ENCODE measurements at places on chromosomes 2 and 18.

GRCh38 chr18:49819823-49820671 is 6.7 kb upstream of the ACAA2 start:
- DNase-seq: no peak

- DNase-seq: no peak
Measured at GRCh38 chr2:127012215-127012614, 94.7 kb downstream of the BIN1 start.

DNA sequence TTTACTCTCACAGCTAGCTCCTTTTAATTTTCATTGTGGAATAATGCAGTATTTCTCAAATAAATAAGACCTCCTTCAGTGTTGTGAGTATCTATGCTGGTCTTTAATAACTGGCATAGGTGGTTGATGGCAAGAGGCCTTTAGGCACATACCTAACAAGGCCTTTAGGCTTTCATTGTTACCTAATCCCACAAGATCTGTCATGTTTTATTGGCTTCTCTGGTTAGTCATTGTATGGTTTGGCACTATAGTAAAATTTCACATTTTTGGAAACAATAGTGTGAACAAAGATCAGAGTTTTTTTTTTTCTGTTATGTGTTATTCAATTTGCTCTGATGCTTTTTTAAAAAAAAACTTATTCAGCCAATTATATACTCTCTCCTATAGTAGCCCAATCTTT is 89.8 kb upstream of the NEUROD1 start:
- no peak for DNase-seq

DNA sequence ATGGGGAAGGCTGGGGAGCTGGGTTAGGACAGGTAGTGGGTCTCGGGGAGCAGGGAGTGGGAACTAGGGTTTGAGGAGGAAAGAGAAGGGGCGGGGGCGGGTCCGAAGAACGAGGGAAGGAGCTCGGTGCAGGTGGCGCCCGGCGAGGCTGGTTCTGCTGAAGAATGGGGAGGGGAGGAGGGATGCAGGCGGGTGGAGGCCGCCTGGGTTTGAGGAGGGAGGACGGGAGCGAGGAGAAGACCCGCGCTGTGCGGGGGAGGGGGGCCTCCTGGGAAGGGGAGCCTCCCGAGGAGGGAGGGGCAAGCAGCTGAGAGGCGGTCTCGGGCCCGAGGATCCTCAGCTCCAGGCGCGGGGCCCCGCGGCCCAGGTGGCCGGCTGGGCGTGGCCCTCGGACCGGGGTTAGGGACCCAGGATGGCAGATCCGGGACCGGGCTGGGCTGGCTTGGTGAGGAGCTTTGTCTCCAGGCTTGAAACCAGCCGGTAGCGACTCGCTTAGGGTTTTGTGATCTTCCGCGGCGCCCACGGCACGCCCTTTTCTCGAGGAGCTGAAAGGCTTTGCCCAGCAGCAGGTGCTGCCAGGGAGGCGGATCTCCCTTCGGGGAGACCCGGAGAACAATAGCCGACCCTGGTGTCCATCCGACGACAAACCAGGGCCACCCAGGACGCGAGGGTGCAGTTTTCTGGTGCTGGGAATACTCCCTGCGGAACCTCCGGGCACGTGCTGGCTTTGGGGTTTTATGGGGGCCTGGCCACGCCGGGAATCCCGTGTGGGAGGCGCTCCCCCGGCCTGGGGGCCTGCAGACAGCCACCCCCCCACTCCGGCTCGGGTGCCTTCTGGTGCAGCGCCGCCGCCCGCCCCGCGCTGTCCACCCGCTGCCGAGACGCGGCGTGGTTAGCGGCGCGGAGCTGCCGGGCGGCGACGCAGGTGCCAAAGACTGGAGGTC is 1.4 kb downstream of the DPYSL5 start:
- no peak for DNase-seq

- no peak for DNase-seq
Measured at GRCh38 chr2:102603904-102604303, 15.4 kb upstream of the SLC9A2 start.

DNA sequence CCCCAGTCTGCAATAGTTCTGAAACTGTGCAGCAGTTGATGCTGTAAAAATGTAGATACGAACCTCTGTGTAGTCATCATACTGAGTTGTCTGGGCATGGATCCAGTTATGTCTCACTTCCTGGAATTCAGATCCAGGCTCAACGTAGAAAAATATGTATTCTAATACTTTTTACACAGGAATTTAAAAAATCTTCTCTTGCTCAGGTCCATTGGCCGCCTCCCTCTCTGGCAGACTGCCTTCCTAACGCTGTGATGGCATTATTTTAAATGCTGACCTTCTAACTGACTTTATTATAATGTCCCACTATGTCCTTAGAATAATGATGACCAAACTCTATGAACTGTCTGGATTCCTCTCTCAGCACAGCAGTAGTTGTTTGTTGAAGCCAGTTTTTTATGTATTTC is 119.6 kb downstream of the FEZ2 start:
- DNase-seq: peak; percentile 75

DNA sequence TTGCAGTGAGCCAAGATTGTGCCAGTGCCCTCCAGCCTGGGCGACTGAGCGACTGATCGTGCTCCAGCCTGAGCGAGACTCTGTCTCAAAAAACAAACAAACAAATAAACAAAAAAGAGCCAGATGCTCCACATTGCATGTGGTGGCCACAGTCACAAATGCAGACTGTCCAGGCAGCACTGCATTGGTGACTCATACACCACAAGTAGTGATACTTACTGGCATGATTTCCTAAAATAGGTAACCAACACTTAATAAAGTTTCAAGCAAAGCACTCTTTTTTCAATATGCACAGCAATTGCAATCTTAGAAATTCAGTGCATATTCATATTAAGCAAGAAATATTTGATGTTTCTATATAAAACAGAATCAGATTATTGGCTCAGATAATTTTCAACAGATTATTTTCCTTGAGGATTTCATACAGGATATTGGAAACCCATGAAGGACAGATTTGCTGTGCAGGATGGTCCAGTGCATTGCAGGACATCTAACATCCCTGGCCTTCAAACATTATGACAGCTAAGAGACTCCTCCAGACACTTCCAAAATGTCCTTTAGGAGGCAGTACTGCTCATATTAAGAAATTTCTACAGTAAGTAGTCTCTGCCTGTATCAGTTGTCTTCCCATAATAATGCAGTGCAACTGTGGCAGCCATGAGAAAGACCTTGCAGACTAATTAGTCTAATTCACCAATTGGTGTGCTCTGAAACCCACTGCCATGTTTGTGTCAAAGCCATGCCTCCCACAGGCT is 10.5 kb upstream of the SLC1A4 start:
- DNase-seq: peak; percentile 25

DNA sequence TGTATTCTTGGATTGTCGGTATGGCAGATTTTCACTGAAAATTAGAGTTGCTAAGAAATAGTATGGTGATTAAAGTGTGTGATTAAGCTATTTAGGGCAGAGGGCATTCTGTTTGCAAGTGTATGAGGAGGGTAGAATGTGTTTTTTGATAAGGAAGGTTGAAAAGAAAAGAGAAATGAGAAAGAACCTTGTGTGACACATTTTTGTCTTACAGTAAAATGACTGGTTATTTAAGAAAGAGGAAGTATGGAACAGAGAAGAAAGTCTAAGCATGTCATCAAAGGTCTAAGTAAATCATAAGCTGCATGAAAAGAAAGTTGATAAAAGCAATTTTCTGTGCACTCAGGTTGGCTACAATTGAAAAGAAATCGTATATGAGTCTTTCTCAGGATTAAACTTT is 5.2 kb upstream of the RSAD2 start:
- DNase-seq: no peak

DNA sequence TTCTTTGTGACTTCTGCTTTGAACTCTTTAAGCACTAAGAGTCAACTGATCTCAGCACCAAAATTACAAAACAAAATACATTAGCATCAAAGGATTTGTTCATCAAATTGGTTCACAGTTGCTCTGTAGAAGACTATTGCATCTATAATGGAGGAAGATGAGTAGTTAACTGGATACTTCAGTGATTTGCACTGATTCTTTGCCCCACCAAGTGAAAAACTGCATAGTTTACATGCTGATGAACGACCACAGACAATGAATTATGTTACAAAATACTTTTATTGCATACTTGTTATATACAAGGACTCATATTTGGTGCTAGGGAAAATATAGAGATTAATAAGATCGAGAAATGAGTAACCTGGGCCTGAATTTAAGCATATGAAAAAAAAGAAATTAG is 107.2 kb downstream of the SCG2 start:
- peak; percentile 22 for DNase-seq

GRCh38 chr2:188664951-188665595 is 309.1 kb upstream of the COL3A1 start:
- DNase-seq: peak; percentile 42

- peak; percentile 25 for DNase-seq
Measured at GRCh38 chr2:119820275-119820674, 60.6 kb downstream of the PTPN4 start.

- DNase-seq: no peak
Measured at GRCh38 chr2:68456198-68456597, 10.9 kb downstream of the FBXO48 start.

DNA sequence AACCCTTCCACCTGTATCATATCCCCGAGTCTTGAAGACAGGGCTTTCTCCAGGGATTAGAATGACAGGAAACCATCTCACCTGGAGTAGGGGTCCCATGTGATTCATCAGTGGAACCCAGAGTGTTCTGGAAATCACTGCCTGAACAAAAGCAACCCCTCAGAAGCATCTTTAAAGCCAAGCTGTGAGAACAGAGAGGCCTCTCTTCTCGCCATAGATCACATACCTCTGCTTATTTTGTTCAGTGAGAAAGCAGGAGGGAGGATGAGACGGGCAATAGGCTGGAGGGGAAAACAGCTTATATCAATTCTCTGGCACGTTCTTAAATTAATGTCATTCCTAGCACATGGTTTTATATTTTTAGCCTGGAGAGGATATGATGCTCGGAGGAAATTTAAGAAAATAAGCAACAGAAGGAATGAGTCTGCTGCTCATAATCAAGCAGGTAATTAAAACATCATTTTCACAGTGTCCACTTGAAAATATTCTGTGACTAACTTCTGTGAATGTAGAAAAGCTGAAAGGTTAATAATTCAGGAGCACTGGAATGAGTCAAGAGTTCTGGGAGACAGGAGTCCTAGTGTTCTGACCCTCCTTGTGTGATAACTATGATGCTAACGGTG is 213.6 kb upstream of the SP5 start:
- no peak for DNase-seq

- no peak for DNase-seq
Measured at GRCh38 chr2:222582928-222583327, 73.0 kb downstream of the FARSB start.

Data from HFFc6 (cell line).